Amniotic stem cell (primary cell): ENCODE measurements at places on chromosomes 3 and 15.

GRCh38 chr3:127794402-127794801, 27.9 kb downstream of the MGLL start:
- DNase-seq: no peak

DNA sequence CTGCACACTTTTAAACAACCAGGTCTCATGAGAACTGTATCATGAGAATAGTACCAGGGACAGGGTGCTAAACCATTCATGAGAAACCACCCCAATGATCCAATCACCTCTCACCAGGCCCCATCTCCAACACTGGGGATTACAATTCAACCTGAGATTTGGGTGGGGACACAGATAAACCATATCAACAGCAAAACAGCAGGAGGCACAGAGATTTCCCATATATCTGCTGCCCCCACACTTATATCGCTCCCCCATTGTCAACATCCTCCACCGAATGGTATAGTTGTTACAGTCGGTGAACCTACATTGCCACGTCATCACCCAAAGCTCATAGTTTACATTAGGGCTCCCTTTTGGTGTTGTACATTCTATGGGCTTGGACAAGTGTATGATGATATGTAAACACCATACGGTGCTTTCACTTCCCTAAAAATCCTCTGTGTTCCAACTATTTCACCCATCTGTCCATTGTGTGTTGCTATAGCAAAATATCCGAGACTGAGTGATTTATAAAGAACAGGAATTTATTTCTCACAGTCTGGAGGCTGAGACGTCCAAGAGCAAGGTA, 224.8 kb downstream of the FAM43A start:
- no peak for DNase-seq

GRCh38 chr15:57528940-57529565, 62.7 kb upstream of the MYZAP start:
- no peak for DNase-seq

GRCh38 chr3:89908711-89909213, 801.3 kb downstream of the EPHA3 start:
- no peak for DNase-seq

- DNase-seq: no peak
Observed at GRCh38 chr3:120763601-120764000, 21.1 kb downstream of the GTF2E1 start.

DNA sequence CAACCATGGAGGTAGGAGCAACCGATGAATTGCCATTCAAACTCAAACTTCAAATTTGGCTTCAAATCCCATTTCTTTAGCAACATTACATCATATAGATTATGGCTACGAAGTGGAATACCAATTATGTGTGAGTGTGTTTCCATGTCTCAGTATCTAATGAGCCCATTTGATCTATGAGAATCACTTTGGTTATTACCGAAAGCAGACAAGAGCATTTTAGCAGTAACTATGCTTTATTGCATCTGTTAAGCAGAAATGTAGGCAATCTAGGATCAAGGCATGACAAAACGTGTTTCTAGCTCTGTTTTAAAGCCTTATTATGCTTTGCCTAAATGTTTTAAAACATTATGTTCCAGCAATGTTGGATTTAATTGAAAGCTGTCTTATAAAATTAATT, 581.9 kb upstream of the TGFBR2 start:
- DNase-seq: no peak
